ENCODE measurements at places on chromosomes 2 and 18.
A peak's percentile ranks its signal among the peaks of the same experiment; 100 is the strongest.

GRCh38 chr2:60007671-60008070, 545.8 kb downstream of the BCL11A start:
- DNase-seq = no peak

DNA sequence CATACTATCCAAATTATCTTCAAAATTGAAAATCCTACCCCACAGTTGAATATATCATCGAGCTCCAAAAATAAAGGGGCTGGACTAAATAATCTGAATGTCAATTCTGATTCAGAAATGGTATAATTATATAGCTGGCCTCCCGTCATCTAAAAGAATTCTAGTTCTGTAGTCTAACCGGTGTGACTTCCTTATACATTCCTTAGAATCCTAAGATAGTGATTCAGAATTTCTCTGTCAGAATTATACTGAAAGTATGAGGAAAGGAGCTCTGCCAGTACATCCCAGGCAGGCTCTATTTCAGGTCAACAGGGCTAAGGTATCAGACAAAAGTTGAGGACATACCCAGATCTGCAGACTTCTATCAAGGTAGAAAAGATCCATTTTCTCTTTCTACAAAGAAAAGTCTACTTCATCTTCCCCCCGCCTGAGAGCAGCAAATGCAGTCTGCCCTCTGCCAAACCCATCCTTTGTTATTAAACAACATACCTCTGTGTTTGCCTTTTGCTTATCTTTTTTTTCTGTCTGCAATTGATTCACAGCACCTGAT, 128.5 kb downstream of the METTL4 start:
- no peak for DNase-seq

DNA sequence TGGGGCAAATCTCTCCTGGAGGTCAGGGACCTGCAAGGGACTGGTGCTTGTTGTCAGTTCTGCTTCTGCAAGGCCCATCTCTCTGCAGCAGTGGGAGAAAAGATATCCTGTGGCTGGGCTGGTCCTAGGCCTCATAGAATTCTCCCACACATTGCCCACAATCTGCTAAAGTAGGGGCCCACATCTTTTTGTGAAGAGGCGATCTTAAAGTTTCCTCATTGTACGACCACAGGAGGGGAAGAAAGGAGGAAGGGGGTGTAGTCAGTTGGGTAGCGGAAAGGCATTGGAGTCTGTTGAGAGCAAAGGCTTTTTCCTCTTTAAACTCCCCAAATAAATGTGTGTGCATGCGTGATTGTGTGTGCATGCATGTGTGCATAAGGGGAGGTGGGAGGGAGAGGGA, 145.3 kb downstream of the SLC4A3 start:
- DNase-seq = no peak

DNA sequence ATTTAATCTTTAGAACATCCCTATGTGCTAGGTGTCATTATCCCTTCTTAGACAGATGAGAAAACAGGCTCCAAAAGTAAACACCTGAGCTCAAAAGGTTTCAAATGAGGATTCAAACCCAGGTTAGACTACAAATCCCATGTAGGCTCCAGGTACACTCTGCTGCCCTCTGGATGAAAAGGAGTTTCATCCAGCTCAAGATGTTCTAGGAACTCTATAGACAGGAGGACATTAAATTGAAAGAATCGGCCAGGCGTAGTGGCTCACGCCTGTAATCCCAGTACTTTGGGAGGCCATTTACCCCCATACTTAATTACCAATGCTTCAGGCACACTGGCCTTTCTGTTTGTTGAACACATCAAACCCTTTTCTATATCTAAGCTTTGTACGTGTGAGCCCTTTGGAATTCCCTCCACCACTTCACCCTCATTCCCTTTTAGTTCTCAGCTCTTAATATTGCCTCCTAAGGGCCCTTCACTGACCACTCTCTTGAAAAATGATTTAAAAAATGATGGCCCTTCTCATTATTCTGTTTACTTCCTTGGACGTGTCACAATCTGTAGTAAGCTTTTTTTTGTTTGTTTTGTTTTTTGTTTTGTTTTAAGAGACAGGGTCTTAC, 10.7 kb downstream of the SLC25A12 start:
- no peak for DNase-seq

- DNase-seq = no peak
These were observed 32.5 kb downstream of the HDAC4 start for GRCh38 chr2:239368321-239368720.

GRCh38 chr2:169080250-169081069, 11.1 kb downstream of the DHRS9 start:
- no peak for DNase-seq

- DNase-seq = no peak
These were observed 26.8 kb downstream of the ITM2C start for GRCh38 chr2:230891509-230891908.

GRCh38 chr2:45777996-45778719, 126.7 kb downstream of the PRKCE start:
- no peak for DNase-seq

DNA sequence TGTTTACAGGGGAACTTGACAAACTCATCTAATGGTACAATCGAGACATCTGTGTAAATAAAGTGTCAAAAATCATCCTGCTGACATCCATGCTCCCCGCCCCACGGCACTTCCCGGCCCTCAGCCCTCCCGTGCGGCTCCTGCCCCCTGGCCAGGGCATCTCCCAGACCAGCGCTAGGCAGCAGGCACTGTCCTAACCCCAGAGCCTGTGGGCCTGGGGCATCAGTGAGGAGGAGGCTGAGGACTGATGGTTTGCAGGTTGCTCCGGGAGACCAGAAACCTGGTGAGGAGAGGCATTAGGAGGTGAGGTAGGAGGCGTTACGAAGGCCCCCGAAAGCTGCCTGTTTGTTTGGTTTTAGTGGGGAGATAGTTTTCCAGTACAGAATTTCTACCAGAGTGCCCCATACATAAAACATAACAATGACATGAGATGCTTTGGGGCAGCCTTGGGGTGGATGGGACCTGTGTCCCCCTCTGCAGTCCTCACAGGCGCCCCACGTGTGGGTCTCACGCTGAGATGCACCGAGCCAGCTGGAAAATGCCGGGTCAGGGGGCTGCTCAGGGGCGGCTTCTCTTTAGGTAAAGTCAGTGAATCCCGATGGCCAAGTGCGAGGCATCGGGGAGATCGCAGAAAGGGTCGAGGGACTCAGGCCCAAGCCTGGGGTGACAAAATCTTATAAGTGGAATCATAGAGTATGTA, 114.2 kb downstream of the RTP5 start:
- DNase-seq = no peak

DNA sequence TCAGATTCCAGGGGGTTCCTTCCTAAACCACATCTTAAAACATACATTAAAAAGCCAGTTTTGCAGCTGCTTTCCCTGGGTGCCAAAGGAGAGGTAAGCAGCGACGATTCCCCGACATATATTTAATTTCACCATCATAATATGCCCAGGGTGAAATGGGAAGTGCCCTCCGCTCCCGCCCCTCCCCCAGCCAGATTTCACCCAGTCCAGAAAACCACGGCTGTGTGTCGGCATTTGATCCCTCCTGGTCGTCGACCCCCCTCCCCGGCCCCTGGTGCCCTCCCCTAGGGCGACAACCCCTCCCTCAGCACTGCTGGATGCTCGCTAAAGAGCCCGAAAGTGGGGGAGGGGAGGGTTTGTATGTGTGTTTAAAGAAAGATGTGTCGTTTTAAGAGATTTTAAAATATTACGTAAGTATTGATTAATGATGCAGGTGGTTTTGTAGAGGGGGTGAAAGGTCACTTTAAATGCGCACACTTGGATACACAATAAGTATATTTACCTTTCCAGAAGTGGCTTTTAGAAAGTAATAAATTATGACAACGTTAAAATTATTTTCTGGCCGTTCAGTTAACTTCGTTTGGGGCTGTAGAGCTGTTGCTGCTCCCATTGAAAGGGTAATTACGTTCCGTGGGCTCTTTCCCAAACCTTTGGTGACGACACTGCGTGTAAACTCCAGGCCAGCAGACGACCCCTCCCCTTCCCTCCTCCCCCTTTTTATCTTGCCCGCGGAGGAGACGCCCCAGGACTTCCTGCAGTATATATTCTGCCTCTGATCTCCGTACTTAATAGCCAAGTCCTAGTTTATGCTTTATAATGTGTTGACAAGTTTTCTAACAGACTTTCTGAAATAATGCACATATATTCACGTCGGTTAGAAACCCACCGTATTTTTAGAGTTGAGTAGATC, 3.4 kb upstream of the BCL11A start:
- DNase-seq = peak; percentile 62

GRCh38 chr18:79766308-79766707, 31.4 kb upstream of the KCNG2 start:
- DNase-seq = no peak

- no peak for DNase-seq
These were observed 106.0 kb upstream of the PKDCC start for GRCh38 chr2:41941831-41942230.

GRCh38 chr2:26933431-26934334, 36.8 kb upstream of the MAPRE3 start:
- no peak for DNase-seq

DNA sequence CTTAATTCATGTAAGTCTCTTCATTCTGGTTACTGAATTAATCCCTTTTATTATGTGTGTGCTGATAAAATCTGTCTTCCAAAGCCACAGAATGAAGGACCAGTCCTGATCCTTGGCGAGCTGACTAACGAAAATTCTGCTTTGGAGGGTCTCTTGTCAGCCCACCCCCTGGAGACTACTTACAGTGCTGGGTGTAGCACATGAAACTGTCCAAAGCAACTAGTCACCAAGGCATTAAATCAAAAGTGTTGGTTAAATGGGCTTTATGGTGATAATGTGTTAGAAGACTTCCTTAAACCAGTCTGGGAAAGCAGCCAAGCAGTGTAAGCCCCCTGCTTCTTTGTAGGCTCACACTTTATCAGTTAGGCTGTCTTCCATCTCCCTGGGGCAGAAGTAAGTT, 420.2 kb downstream of the SUCLG1 start:
- DNase-seq = no peak

DNA sequence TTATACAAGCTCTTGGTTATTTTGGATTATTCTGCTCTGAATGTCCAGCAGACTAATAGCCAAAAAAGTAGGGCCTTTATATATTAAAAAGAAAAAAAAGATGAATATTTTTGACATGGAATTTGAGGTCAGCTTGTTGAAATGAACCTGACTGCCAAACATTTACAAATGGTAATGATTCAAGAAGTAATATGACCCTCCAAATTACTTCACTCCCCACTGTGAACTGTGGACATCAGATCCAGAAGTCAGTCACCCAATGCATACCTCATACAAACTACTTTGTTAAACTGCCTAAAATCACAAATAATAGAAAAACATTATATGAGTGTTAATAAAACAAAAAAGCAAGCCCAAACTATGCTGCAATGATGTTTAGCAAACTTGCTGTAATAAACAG, 10.0 kb downstream of the EPG5 start:
- DNase-seq = no peak

- DNase-seq = no peak
These were observed 128.2 kb downstream of the COL4A4 start for GRCh38 chr2:227035711-227036367.

DNA sequence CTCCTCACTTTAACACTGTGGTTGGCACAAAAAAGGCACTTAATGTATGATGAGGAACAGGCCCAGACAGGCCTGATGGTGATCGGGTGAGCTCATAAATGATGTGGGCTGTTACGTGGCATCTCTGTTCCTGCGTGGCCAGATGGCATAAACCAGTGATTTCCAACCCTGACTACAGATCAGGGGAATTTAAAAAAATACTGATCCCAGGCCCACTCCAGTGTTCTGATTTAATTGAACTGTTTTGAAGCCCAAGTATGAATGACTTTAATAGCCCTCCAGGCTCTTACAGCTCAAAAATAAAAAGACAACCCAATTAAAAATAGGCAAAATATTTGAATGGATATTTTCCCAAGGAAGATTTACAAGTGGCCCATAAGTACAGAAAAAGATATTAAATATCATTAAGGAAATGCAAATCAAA, 48.2 kb downstream of the LIPG start:
- no peak for DNase-seq

DNA sequence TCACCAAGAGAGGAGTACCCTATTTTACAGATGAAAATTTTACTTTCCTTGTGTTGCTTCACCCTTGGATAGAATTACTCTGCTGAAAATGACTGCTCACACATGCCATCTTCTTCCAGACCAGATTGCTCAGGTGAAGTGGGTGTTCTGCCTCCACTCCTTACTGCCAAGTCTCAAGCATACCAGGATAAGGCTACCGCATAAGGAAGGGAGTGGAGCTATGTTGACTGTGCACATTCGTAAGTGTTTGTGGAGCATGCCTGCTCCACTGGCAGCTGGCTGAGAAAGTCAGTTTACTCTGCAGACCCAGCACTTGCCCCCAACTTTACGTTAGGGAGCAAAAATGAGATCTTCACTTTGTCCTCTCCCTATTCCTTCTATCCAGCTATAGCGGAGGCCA, 405.0 kb upstream of the DDX18 start:
- DNase-seq = no peak

DNA sequence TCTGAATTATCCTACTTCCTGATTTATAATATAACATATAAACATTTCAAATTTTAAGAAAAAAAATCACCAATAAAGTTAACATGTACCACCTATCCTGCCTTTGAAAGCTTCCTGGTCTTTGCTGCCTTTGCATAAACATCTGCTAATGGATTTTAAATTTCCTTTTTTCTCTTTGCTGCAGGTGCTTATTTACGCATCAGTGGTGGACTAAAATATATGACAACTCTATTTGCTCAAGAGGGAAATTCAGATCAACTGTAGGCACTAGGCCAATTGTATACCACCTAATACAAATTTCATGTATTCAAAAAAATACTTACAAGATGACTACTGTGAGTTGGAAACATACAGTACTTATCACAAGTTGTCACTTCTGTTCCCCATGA, 57.2 kb downstream of the RAD51AP2 start:
- no peak for DNase-seq

DNA sequence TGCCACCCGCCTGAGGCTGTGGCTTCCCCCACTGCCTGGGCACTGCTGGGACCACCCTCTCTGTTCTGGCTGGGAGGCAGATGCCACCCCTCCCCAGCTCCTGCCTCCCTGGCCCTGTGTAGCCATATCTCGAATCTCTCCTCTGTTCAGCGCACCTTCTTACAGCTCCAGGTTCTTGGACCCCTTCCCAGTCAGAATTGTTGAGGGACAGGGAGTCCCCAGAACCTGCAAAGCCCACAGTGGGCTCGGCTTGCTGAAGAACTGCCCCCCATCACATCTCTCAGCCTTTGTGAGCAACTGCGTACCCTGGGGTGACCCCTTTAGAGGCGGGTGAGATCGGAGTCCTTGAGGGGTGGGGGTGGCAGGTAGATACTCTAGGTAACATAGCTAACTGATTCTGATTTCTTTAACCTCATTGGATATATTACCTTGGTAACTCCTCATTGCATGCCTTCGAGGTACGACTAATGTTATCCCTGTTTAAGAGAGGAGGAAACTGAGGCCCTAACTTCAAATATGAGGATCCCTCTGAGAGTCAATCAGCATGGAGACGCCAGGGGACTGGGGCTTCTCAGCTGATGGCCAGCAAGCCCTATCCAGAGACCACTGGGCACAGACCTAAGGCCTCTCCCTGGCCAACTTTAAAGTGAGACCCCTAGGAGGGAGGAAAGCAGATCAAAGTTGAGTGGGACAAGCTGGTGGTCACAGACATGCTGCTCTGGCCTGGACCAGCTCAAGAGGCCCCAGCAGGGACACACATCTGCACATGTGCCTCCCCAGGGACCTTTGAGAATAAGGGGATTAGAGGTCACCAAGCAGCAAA, 101.3 kb downstream of the CAPN13 start:
- DNase-seq = no peak
